Stimulated activated CD4-positive, alpha-beta T cell treated with anti-CD3 and anti-CD28 coated beads, Interleukin-15, amount 100 ng/mL, for 48 hours (primary cell): ENCODE measurements at places on chromosomes 5 and 9.

DNA sequence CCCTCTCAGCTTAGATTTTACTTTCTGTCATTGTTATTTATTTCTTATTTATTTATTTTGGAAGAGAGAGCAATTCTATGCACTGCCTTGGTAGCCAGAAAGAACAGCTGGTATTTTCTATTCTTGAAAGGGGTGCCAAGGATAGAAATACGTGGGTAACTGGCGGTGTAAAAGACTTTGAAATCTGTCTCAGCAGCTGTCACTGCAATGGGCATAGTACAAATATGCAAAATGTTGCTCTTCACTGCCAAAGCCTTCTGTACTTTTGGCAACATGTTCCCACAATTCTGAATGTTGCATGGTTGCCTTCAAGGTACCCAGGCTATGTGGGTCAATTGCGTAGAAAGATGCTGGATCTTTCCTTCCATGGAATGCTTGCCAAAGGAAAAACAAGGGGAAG, 230.2 kb upstream of the EDIL3 start:
- no peak for DNase-seq

DNA sequence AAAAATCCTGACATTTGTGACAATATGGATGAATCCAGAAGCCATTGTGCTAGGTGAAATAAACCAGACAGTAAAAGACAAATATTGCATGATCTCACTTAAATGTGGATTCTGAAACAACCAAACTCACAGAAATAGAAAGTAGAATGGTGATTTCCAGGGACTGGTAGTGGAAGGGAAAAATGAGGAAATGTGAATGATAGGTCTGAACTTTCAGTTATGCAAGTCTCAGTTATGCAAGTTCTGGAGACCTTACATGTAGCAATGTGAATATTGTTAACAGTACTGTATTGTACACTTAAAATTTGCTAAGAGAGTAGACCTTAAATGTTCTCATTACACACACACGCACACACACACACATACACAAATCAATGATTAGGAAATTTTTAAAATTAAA, 84.9 kb downstream of the SLCO4C1 start:
- no peak for DNase-seq

DNA sequence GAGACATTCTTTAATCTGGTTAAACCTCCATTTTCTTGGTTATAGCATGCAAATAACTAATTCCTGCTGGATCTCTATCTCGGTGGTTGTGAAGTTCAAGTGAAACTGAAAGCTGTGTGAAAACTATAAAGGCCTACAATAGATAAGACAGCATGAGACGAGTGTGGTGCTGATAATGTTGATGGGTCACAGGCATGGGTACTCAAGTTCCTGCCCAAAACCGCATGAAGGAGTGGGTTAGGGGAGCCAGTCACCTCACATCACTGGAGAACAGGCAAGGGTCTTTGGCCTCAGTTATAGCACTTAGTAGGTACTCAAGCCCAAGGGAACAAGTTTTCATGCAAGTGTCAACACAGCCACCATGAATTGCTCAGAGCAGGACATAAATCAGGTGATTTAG, 16.7 kb downstream of the HMHB1 start:
- DNase-seq: no peak

- no peak for DNase-seq
Observed at GRCh38 chr9:127690735-127691134, 16.1 kb upstream of the CFAP157 start.

- DNase-seq: no peak
Observed at GRCh38 chr5:2093859-2094615, 211.3 kb upstream of the IRX4 start.

DNA sequence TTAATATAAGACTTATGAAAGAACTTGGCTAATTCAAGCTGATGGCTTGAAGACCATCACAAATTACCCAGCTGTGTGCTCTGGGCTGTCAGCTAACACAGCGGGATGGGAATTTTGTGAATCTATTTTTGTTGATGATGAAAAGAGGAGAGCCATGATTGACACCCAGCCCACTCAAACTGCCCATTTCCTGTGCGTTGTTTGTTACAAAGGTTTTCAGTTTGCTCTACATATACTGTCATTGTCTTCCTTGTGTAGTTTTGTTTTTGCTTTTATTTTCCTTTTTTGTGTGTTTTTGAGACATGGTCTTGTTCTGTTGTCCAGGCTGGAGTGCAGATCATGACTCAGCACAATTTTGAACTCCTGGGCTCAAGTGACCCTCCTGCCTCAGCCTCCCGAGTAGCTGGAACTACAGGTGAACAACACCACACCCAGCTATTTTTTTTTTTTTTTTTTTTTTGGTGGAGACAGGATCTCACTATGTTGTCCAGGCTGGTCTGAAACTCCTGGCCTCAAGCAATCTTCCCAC, 400.3 kb downstream of the ICE1 start:
- no peak for DNase-seq

DNA sequence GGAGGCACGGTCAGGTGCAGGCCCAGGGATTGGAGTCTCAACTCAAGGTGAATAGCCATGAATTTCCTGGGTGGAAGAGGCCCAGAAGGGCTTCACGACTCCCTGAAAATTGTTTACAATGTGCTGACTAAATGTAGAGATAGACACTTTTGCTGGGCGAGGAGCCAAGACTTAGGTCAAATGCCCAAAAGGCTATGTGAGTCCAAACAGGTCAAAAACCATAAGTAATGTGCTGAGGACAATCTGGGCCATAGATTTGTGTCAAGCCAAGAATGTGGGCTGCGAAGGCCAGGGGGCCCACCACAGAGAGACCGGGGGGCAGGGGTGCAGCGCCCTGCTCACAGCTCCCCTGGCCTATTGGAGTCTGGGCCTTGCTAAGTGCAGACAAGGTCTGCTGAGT, 197.8 kb downstream of the HSPA4 start:
- no peak for DNase-seq

DNA sequence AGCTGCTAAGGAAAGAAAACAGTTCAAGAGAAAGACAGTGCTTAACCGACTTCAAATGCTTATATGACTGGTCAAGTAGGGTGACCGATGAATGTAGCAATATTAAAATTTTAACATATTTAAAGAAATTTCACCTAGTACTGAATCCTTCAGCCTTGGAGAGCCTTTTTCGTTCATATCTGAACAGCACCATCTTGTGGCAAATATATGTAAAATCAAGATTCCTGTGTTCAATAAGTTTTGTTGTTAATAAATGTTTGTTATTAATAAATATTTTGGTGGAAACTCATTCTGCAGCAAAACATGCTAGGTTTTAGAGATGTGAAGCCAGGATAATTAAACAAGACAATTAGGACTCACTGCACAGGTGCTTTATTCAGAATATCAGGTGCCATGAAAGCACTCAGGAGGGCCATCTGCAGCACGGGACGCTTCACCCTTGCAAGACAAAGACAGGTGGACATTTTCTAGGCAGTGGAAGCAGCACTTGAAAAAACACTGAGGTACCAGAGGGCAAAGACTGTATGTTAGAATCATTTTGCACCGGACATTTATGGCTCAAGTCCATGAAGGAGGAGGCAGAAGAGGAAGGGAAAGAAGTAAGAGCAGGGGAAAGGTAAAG, 15.6 kb downstream of the TICAM2 start:
- DNase-seq: no peak

DNA sequence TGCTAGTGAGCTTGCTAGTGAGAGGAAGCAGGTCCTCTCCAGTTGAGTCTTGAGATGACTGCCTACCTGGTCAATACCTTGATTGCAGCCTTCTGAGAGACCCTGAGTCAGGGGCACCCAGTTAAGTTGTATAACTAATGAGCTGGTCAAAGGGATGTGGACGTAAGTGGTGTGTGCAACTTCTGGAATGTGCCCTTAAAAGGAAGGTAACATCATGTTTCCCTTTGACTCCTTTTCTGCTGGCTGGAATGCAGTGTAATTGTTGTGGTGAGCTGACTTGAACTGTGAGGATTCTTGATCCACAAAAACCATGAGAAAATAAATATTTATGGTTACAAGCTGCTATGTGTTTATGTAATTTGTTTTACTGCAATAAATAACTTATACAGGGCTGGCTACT, 2.4 kb upstream of the SNX2 start:
- DNase-seq: no peak

DNA sequence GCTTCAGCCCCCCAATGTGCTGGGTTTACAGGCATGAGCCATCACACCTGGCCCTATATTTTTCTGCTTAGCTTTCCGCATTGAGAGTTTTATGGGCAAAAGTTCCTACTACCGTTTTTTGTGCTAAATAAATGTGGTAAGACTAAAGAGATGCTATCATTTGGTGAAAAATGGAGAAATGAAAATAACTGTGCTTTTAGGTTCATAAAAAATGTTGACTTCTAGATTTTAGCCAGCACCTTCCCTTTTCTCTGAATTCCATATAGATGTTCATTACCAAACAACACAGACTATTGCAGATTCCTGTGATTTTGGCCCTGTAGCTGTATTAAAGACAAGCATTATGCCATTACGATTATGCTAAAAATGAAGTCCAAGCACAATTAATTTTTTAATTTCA, 72.0 kb upstream of the CTSL start:
- no peak for DNase-seq

DNA sequence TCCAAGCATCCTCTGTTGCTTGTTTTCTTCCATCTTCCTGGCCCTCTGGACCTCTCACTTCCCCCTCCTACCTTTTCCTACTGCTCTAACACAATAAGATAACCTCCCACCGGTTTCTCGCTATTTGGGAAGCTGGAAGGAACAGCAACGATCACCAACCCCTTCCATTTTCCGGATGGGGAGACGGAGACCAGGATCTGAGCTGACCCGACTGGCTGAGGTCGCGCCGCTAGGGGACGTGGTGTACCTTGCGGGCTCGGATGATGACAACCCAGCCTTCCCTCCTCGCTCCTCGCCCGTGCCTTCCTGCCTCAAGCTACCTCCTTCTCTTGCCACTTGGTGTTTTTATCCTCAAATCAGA, 1.9 kb downstream of the LPAR1 start:
- no peak for DNase-seq

GRCh38 chr9:18626046-18626698, 152.2 kb downstream of the ADAMTSL1 start:
- DNase-seq: no peak
